Tibial nerve (tissue), 4 donors: ENCODE measurements at places on chromosomes 3 and 15.

- DNase-seq, result no peak
These were observed 41.0 kb upstream of the SLC25A26 start for GRCh38 chr3:66179793-66180192.

DNA sequence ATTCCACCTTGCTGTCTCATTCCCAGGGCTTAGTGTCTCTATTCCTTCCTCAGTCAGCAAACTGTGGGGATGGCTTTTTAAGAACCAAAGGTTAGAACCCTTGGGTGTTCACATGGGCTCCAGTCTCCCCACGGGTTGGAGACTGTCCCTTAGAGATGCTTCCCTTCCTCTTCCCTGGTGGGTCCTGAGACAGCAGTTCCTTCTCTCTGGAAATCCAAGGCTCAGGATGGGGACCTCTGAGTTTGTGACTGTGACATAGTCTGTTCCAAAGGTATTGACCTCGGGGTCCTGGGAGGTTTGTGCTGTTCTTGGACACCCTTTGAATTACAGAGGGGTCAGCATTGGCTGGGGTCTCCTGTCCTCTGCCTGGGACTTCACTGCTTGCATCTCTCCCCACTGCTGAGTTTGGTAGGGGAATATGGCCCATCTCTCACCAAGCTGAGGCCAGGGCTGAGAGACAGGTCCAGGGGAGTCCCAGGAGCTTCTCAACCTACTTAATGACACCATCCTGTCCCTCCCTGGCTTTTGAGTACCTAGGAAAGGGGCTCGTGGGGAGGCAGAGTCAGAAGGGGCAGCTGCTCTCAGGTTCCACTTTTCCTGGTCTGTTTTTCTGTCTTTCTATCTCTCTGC lies 1.5 kb downstream of the GRM2 start:
- DNase-seq, result no peak

- DNase-seq, result no peak
These were observed 15.7 kb upstream of the USF3 start for GRCh38 chr3:113712129-113712528.

DNA sequence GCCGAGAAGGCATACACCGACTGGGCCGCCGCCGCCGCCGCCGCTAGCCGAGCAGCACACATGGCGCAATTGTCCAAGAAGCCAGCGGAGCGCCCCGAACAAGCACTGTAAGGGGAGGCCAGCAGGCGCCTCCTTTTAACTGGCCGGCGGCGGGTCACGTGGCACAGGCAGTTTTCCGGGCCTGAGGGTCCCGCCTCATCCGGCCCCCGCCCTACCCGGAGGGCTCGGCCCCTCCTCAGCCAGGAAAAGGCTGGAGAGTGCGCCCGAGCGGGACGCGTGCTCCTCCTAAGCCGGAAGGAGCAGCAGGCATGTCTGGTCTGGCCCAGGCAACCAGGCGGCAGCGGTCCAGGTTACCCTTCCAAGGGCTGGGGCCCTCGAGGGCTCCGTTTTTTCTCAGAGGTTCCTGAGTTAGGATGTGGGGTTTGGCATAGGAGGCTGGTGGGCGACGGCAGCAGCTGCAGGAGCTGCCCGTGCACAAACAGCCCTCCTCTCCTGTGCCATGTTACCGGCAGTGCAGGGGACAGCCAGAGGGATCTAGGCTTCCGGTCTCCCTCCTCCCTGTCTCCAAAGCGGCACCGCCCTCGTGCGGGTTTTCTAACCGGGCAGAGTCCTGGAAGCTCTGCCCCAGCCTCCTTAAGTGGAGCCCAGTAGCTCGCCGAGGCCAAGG lies at the start of gene GPX1:
TSS of gene GPX1 (minus strand) at position 137 of the 667 bp plus-strand sequence. CDS start at position 62, 75 bp downstream.
- peak; percentile 91 for DNase-seq

- no peak for DNase-seq
These were observed 682.1 kb downstream of the MECOM start for GRCh38 chr3:168981396-168981795.
